ENCODE measurements at places on chromosomes 4 and X.

DNA sequence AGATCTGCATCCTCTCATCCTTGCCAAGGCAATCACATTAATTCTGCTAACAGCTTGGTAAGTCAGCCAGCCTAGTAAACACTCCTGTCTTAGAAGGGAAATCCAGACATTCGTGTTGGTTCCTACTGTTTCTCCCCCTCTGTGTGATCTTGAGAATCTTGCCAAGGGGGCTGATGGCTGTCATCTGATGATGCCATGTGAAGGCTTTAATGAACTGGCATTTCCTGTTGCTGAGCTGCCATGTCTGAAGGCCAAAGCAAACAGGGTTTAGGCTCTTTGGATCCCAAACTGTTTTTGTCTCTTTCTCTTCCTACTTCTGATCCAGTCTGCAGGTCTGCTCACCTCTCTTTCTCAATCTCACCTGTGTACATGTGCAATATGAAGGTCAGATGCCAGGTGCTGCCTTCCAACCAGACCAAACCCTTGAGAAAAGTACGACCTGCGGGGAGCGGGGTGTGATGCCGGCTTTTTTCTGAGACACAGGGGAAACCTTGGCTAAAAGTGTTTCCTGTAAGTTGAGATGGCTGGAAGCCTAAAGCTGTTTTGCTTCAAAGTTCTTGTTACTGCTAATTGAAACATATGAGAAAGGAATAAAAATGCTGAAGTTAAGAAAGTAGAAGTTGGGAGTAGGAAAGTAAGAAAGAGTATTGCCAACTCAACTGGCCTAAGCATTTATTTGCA, 532.9 kb downstream of the ANKRD50 start:
- no peak for DNase-seq

- no peak for DNase-seq
These were observed 45.5 kb upstream of the PPP1R2C start for GRCh38 chrX:42823443-42823842.

DNA sequence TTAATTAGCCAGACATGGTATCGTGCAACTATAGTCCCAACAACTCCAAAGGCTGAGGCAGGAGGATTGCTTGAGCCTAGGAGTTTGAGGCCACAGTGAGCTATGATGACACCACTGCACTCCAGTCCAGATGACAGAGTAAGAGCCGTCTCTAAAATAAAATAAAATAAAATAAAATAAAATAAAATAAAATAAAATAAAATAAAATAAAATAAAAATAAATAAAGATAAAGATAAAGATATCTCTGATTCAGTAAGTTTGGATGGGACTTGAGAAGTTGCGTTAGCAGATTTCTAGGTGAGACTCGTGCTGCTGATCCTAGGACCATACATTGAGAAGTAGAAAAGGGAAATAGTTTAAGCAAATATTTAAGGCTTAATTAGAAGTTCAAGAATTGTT, 254.8 kb upstream of the FAM241A start:
- no peak for DNase-seq

- no peak for DNase-seq
These were observed 56.0 kb upstream of the MAGED1 start for GRCh38 chrX:51837451-51837850.

DNA sequence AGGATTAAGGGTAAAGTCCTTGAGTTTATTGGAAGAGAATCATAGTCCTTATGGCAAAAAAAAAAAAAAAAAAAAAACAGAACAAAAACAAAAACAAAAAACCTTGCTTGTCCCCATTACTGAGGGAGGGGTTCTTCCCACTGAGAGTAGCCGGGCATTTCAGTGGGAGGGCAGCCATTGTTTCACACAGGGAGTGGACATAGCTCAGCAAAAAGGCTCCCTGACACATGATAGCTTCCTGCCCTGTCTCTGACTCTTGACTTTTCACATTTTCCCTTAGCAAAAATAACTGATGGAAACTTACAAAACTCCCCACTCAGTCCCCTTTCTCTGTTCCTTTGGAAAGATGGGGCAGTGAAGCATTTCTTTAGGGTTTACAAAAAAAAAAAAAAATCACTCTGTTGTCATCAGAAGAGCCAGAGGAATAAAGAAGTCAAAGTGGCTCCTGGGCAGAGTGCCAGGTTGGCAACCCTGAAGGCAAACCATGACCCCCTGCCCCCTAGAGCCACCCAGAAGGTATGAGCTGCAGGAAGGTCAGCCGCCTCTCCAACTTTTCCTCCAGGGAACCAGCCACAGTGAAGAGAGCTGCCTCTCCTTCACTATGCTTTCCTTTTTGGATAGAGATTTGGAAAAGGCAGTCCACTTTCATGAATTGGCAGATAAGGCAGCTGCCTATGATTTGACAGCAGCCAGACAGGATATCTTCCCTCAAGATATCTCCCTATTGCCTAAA, 170.6 kb downstream of the KDR start:
- no peak for DNase-seq

DNA sequence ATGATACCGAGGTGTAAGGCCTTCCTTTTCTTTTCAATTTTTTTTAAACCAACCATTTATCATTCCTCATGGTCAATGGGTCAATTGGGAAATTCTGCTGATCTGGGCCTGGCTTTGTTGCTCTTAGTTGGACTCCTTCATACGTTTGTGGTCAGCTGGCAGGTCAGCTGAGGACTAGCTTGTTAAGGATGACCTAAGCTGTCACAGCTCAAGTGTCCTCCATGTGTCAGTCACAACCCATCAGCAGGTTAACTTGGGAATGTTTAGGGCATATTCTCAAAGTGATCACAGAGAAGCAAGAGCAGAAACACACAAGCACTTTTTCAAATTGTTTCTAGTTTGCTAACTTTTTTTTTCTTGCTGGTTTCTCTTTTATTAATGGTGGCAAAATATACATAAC, 117.4 kb upstream of the MAB21L2 start:
- DNase-seq = no peak

DNA sequence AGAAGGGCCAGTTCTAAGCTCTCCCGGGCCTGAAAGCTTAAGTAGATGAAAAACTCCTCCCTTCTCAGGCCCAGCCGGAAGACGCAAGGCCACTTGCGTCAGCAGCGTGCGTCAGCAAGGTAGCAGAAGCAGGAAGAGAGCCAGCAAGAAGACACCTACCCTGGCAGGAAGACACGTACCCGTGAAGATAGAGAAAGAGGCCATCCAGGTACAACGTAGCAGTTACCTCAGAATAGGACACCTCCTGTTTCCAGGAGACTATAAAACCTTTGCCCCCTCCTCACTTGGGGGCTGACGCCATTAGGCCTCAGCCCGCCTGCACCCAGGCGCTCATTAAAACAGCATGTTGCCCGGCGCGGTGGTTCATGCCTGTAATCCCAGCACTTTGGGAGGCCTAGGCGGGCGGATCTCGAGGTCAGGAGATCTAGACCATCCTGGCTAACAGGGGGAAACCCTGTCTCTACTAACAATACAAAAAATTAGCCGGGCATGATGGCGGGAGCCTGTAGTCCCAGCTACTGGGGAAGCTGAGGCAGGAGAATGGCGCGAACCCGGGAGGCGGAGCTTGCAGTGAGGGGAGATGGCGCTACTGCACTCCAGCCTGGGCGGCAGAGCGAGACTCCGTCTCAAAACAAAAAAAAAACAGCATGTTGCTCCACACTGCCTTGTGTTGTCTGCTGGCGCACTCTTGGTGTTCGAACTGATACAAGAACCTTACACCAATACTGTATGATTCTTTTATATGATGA, 242.7 kb upstream of the NWD2 start:
- no peak for DNase-seq

DNA sequence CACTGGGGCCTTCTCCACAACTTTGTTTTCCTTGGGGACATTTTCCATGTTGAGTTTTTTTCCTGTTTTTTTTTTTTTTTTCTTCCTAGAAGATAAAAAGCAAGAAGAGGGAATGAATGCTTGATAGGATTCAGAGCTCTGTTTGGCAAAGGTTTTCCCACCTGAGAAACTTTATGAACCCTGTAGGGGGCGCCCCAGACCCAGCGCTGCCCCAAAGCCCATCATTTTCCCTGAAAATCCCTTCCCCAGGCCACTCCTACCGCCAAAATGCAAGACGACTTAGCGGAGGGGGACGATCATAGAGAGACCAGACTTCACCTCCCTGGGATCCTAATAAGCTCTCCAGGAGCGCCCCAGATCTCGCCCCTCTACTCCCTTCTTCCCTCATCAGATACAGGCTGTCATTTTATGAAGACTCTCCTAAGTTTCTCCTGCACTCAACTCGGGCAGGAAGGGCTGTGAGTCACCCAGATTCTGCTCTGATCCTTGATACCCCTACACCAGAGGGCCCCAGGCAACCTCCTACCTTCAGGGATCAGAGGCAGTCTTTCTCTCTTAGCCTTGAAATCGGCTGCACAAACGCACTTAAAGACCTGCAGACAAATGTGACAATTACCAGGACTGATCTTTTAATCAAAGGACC, 1.4 kb downstream of the BEX5 start:
- DNase-seq = no peak

DNA sequence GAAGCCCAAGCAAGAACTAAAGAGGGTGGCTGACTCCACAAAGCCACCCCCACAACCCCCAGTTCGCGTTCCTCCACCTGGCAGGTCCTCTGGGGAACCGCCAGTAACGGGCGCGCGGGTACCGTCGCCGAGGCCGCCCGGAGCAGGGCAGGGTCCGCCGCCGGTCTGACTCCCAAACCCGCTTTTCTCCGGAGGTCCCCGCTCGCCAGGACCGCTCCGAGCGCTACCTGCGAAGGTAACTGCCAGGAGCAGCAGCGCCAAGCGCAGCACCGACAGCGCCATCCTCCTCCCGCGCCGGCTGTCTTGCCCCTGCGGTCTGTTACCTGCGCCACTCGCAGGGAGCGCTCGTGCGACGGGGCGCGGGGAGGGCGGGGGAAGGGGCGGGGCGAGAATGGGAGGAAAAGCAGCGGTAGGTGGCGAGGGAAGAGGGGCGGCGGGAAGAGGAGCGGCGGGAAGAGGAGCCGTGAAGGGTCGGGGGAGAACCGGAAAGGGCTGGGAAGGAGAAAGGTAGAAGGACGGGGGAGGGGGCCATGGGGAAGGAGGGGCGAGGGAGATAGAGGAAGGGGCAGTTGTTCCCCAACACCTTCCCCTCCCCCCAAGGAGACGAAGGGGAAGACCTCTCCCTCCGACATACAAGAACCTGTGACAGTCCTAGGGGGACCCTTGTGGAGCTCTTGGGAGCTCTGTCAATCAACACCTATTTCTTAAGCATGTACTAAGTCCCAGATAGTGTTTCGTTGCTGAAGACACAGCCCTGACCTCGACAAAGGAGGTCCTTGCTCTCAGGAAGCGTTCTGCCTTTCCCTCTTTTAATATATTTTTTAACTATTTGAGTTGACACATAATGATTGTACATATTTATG, at the start of gene SPINK2:
TSS of gene SPINK2 (minus strand) at position 321 of the 863 bp plus-strand sequence. CDS start at position 282, 39 bp downstream.
- peak; percentile 58 for DNase-seq

DNA sequence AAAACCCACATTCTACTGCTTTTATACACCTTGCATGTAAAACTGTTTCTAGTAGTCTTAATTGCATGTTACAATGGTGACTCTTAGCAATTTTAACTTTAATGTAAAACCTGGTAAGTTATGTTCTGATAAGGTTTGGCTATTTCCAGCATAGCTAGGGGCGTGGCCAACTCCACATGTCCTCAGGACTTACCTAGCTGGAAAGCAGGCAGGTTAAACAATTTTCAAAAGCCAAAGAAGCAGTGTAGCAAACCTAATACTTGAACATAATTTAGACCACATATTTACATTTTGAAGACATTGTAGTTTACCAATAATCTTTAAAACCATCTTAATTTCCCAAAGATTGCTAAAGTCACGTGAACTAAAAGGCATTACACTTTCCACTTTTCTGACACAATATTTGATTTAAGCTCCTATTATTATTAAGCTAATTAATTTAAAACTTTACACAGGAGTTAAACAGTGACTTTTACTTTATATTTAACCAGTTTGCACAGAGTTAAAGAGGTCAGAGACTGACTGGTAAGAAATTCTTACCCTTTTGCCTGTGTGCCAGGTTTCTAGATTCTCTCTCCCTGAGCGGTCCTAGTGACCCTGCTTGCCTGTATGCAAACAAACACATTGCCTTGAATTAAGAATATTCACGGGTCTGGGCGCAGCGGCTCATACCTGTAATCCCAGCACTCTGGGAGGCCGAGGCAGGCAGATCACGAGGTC, 88.2 kb downstream of the GLUD2 start:
- no peak for DNase-seq

All from T-helper 22 cell (primary cell).